Right atrium auricular region (tissue), 2 donors: ENCODE measurements at places on chromosomes 13 and 19. TPM values are rescaled to one million over a fixed set of nuclear protein-coding genes. Genes with fewer than 3 reads are reported as not detected.

DNA sequence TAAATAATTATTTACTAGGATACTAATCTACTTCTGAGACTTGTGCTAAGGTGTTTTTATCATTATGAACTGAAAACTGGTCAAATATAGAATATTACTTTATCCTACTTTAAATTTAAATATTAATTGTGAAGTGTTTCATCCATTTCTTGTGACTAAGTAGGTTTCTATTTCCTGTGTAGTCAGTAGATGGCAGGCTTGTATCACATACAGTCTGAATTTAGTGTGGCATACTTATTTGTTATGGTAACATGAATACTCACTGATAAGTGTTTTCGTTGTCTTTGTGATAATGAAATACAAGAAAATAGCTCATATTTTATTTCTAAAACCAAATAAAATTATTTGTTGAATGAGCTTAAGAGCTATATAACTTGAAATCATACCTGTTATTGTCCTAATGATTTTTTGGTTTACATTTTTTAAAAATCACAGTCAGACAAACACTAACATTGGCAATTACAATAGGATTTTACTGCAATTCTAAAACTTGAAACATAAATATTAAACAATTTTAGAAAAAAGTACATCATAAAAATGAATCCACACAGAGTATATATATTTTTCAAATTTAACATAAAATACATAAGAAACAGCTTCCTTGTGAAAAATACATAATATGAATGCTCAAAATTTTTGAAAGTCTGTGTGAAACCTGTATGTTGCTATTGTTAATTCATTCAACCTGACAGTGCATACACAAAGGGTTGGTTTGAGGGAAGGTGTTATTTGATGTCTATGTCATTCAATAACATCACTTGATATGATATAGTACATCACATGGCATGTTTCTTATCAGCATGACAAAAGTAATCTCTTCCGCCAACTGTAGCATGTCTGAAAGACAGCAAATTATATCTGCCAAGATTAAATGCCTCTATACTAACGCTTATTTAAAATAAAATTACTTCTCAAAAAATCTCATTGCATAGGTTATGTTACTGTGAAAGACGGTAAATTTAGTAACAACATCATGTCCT, 904.8 kb upstream of the PCDH20 start:
- DNase-seq: no peak

- no peak for DNase-seq
These were observed 1385.3 kb upstream of the SPRY2 start for GRCh38 chr13:81726037-81726726.

The ZNF443 gene
- total RNA-seq: 1.7 TPM

DNA sequence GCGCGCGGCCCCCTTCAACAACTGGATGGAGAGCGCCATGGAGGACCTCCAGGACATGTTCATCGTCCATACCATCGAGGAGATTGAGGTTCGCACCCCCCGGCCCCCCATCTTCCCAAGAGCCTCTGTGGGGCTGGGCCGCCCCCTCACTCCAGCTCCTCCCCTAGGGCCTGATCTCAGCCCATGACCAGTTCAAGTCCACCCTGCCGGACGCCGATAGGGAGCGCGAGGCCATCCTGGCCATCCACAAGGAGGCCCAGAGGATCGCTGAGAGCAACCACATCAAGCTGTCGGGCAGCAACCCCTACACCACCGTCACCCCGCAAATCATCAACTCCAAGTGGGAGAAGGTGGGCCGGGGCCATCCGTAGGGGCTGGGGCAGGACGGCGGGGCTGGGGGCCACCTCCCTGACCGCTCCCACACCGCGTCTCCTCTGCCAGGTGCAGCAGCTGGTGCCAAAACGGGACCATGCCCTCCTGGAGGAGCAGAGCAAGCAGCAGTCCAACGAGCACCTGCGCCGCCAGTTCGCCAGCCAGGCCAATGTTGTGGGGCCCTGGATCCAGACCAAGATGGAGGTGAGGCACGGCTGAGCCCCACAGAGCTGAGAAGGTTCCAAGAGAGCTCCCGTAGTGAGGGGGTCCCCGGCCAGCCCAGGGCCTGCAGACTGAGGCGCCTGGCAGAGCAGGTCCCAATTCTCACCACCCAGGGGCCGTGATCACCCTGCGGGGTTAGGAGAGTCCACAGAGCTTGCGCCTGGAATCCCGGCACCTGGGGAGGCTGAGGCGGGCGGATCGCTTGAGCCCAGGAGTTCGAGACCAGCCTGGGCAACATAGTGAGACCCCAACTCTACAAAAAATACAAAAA, 20.1 kb downstream of the CAPN12 start:
- DNase-seq: no peak

- no peak for DNase-seq
These were observed 264.0 kb downstream of the ENOX1 start for GRCh38 chr13:43522788-43523187.

The DPF1 gene
- total RNA-seq: not detected
